ENCODE measurements at places on chromosomes 4 and X.

- DNase-seq = no peak
These were observed 162.6 kb downstream of the PRKX start for GRCh38 chrX:3550871-3551270.

- no peak for DNase-seq
These were observed 421.7 kb upstream of the INTU start for GRCh38 chr4:127210893-127211649.

DNA sequence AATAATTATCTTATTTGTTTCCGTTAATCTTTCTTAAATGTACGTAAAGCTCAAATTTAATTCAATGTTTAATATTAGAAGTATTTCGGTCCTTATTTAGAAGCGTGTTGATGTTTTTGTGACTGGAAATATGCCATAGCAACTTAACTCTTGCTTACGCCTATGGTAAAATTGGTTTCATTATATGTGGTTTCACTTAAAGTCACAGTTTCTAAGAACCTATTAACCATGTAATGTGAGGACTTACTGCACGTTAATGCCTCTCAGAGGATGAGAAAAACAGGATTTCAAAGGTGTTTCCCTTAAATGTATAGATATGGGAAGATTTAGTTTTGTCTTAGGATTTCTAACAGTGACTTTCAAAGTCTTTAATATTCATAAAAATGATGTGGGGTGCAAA lies 206.4 kb upstream of the IL15 start:
- no peak for DNase-seq

GRCh38 chrX:108306086-108306485 lies 132.1 kb downstream of the COL4A6 start:
- DNase-seq = no peak

DNA sequence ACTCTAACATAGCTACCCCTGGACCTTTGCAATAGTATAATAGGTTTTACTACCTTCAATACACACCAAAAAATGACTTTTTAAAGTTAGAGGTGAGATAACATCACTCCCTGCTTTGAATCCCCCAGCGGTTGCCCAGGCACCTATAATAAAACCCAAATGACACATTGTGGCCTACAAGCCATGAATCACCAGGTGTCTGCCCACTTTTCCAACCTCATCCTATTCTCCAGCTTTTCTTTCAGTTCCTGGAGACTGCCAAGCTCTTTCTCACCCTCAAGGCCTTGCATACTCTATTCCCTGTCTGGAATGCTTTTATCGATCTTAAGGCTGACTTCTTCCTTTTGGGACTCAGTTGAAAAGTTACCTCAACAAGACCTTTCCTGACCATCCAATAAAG lies 16.4 kb upstream of the PRSS48 start:
- DNase-seq = no peak

GRCh38 chr4:88919056-88919455 lies 137.9 kb downstream of the FAM13A start:
- DNase-seq = no peak

- no peak for DNase-seq
These were observed 487.7 kb upstream of the INTU start for GRCh38 chr4:127145006-127145540.

DNA sequence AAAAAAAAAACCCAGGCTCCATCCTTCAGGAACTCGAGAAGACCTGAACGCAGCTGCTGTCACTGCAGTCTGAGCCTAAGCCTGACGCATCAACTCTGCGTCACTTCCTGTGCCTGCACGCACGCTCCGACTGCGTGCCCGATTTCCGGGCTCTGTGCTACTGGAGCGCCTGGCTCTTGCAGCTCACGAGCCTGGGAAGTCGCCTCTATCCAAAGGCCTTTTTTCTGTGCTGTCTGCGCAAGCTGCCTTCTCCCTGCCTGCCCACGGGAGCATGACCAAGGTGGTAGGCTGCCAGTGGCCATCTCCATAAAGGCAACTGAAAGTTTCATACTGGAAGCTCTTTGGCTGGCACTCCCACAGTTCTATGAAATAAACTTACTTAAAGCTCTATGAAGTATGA lies 9.9 kb upstream of the GASK1B start:
- DNase-seq = no peak

- DNase-seq = no peak
These were observed 87.9 kb downstream of the UPRT start for GRCh38 chrX:75361788-75362187.

- no peak for DNase-seq
These were observed 601.4 kb upstream of the ACTRT1 start for GRCh38 chrX:128653524-128654060.

DNA sequence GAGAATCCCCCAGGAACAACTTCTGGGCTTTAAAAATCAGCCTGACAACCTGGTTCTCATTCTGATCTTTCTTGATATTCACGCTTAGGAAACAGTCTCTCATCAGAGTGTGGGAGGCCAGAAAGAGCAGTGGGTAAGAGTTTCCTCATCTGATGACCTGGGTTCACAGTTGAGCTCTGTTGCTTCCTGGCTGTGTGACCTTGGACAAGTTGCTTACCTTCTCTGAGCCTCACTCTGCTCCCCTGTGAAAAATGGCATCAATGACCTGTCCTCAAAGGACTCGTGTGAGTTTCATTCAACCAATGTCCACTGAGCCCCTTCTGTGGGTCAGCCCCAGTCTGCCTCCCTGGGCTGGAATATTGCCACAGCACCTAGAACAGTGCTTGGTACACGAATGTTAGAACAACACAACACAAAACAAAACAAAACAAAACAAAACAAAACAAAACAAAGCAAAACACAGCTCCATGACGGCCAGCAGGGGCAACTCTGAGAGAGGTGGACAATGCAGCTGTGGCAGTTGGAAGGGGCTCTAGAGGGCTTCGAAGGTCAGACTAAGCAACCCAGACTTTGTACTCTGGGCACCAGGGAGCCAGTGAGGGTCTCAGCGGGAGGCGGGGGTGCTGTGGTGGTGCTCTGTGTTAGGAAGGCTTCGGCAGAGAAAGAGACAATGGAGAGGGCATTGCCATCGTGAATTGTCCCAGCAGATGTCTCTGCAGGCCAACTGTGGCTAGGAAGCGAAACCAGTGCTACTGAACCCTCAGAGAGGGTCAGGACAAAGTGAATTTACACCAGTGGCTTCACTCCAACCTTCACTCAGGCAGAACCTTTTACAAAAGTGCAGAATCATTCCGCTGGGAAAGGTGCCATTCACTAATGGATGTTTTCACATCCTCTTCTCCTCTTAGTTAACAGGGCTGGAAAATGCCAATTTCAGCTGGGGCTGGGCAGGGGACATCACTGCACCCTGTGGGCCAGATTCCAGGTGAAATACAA lies 14.3 kb upstream of the C4orf50 start:
- no peak for DNase-seq

DNA sequence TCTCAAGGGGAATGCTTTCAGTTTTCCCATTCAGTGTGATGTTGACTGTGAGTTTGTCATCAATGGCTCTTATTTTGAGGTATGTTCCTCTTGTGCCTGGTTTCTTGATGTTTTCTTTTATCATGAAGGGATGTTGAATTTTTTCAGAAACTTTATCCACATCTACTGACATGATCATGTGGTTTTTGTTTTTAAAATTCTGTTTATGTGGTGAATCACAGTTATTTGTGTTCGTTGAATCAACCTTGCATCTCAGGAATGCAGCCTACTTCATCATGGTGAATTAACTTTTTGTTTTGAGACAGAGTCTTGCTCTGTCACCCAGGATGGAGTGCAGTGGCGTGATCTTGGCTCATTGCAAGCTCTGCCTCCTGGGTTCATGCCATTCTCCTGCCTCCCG lies 263.1 kb upstream of the KLF3 start:
- no peak for DNase-seq

DNA sequence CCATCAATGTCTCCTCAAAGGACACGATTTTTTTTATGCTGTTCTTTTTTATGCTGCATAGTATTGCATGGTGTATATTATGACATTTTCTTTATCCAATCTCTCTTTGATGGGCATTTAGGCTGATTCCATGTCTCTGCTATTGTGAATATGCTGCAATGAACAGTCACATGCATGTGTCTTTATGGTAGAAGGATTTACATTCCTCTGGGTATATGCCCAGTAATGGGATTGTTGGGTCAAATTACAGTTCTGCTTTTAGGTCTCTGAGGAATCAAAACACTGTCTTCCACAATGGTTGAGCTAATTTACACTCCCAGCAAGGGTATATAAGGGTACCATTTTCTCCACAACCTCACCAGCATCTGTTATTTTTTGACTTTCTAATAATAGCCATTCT lies 113.9 kb downstream of the GRIA3 start:
- DNase-seq = no peak

DNA sequence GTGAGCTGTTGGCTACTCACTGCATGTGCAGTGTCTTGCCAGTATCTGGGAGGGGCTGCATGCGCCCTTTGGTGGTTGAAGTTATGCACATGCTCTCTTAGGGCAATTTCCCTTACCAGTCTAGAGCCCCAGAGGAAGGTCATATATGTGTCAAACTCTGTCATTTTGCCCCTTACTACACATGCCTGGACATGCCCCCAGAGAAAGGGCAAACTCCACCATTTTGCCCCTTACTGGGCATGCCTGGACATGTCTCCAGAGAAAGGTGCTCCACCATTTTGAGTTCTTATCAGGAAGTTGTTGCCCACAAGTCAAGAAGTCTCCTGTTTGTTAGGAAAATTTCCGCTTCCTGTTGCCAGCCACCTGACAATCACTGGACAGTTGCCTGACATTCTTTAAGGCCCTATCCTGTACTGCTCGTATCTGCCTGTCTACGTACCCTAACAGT lies 56.4 kb upstream of the PLAC8 start:
- no peak for DNase-seq

- DNase-seq = no peak
These were observed 26.1 kb downstream of the TRPC5 start for GRCh38 chrX:112056476-112056875.

DNA sequence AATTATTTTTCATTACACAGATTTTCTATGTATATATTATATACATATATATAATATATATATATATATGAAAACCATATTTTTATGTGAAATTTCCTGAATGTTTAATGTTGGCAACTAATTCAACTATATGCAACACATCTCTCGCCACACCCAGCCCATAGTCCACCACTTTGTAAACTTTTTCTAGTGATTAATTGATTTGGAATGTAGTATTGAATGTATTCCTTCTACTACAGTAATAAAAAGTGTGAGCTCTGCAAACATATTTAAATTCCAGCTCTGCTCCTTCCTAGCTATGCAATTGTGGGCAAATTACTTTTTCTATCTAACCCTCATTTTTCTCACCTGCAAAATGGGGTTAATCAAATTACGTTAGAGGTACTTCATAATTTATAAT lies 187.8 kb downstream of the TEX11 start:
- no peak for DNase-seq
